ENCODE measurements at places on chromosomes 13 and 19.

DNA sequence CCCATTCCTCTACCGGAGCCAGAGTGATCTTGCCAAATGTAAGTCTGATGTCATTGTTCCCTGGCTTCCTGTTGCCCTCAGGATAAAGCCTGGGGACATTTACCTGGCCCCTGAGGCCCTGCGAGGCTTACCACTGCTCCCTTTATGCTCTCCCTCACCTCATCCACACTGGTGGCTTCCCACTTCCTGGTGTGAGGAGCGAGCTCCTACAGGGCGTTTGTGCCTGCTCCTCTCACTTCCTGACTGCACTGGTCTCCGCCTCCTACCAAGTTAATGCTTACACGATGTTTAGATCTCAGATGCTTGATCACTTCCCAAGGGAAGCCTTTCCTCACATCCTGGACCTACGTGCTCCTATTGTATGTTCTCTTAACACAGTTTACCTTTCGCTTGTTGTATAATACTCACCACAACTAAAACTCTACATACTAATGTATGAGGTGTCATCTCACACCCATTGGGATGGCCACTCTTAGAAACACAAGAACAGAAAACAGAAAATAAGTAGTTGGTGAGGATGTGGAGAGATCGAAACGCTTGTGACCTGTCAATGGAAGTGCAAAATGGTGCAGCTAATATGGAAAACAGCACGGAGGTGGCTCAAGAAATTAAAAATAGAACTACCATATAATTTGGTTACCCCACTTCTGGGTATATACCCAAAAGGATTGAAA, 177.6 kb downstream of the SHISA2 start:
- no peak for DNase-seq

DNA sequence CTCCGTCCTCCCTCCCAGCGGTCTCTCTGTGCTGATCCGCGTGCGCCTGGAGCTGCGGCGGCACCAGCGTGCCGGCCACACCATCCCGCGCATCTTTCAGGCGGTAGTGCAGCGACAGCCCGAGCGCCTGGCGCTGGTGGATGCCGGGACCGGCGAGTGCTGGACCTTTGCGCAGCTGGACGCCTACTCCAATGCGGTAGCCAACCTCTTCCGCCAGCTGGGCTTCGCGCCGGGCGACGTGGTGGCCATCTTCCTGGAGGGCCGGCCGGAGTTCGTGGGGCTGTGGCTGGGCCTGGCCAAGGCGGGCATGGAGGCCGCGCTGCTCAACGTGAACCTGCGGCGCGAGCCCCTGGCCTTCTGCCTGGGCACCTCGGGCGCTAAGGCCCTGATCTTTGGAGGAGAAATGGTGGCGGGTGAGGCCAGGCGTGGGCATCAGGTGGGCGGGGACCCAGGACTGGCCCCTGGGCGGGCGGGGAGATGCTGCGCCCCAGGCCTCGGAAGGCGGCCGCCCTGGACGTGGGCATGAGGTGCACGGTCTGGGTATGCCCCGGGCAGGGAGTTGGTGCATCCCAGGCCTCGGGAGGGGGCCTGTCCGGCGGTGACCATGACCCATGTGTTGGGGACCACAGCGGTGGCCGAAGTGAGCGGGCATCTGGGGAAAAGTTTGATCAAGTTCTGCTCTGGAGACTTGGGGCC, 16.4 kb downstream of the SLC27A1 start:
- no peak for DNase-seq

DNA sequence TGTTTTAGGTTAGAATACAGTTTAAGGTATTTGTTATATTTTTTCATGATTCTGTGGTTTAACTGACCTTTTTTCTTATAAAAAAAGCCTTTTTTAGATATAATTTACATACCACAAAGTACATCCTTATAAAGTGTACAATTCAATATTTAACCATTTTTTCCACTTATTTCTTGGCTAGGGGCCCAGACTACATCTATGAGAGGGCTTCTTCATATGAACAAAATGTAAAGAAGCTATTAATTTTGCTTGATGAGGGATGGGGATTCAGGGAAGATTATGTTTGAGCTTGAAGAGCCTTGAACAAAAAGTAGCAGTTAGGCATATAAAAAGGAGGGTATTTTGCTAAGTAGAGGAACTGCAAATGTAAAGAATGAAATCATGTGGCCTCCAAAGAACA, 2.2 kb downstream of the CCDC122 start:
- DNase-seq: no peak

GRCh38 chr19:41456342-41456918, 13.5 kb downstream of the ERICH4 start:
- no peak for DNase-seq

- no peak for DNase-seq
Measured at GRCh38 chr19:39047073-39047472, 14.7 kb upstream of the FBXO27 start.
